NCI-H774 (cell line): ENCODE measurements at places on chromosomes 13 and 19.

DNA sequence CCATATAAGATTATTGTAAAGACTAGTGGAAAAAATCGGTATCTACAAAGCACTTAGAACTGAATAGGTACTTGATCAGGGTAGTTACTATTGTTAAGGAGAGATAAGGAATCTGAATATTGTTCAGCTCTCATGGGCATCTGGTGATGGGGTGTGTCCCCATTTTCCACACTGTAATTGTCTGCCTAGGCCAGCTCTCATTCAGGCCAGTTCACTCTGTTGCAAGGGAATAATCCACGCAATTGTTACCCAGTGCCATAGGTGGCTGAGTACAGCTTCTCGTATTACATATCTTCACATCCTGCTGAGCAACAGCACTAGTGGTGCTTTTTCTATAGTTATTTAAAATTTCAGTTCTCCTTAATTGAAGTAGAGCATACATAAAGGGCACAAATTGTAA lies 45.6 kb upstream of the C13orf42 start:
- DNase-seq, result no peak

GRCh38 chr19:20667281-20667680 lies 5.9 kb upstream of the ZNF626 start:
- no peak for DNase-seq

- DNase-seq, result peak; percentile 88
These were observed at the start of gene NACC1 for GRCh38 chr19:13117772-13118423. TSS of gene NACC1 (plus strand) at chr19:13118264. CDS start at chr19:13135208, 16,944 bp downstream.

- no peak for DNase-seq
These were observed 117.4 kb downstream of the ESD start for GRCh38 chr13:46679369-46680120.

- peak; percentile 81 for DNase-seq
These were observed 5.5 kb downstream of the C2CD4C start for GRCh38 chr19:403221-404027.

DNA sequence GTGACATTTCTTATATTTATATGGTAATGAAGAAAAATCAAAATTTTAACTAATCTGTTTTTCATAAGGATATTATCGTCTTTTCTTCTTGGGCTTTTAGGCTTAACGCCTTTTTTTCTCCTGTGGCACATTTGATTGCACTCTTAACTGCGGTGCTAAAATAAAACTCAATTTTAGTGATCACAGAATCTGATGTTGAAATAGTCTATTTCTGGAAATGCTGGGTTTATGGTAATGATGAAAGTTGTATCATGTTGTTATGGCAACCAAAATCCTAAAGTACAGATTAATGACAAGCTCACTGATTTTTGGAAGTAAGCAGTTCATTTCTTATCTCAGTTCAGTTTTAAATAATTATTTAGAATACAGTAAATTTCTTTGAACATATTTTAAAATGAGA lies 85.3 kb downstream of the COG6 start:
- no peak for DNase-seq

GRCh38 chr13:47094734-47095434 lies 198.0 kb upstream of the HTR2A start:
- no peak for DNase-seq

- no peak for DNase-seq
These were observed 138.3 kb upstream of the RFC3 start for GRCh38 chr13:33679658-33680012.

DNA sequence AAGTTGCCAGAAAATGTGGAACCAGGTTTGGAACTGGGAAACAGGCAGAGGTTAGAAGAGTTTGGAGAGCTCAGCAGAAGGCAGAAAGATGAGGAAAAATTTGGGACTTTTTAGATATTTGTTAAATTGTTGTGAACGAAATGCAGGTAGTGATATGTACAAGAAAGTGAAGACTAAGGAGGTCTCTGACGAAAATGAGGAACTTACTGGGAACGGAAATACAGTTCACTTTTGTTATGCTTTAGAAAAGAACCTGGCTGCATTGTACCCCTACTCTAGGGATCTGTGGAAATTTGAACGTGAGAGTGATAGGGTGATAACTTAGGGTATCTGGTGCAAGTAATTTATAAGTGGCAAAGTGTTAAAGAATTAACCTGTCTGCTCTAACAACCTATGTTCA lies 632.4 kb downstream of the SLITRK5 start:
- no peak for DNase-seq

DNA sequence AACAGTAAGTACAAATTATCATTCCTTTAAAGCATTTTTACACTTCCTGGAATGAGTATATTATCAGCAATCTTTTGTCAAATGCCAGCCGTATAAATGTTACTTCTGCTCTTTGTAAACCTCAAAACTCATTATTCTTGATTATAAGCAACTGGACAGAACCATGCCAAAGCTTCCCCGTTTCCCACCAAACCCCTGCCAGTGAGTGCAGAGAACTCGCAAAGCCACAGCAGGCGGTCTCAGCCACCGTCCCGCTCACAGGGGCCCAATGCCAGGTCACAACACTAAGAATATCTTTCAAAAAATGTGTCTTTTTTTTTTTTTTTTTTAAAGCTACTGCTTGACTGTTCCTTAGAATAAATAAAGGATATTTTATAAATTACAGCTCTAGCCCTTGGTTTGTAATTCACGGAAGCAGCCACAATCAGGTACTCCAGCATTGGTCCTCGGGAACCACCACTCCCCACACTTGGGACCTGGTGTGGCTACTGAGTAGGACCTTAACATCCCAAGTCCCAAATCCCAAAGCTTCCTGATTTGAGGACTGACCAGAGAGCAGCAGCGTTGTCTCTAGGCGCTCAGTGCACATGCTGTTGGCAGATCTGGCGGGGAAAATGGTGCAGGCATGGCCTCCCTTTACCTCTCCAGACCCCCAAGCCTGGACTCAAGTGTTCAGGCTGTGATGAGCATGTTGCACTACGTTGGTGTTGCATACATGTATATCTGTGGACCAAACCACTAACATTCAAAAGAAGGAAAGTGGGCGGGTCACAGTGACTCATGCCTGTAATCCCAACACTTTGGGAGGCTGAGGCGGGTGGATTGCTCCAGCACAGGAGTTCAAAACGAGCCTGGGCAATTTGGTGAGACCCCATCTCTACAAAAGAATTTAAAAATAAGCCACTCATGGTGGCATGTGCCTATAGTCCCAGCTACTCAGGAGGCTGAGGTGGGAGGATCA lies 19.0 kb downstream of the KCTD15 start:
- no peak for DNase-seq

GRCh38 chr13:59346999-59347723 lies 816.6 kb downstream of the DIAPH3 start:
- no peak for DNase-seq

DNA sequence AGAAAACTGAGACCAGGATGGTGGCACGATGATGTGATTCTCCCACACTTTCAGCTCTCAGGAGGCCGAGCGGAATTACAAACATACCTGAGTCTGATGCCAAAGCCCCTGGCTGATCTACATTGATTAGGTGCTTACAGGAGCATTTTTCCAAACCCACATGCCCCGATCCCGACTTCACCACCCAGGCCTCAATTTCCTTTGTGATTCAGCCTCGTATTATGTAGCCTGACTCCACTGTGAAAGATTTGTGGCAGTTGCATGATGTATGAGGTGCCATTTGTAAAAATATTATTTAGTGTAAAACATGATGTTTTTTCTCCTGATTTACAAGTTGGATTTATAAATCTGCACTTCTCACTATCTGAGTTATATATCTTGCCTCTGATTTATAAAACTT lies 118.0 kb downstream of the TSHZ3 start:
- DNase-seq, result no peak

DNA sequence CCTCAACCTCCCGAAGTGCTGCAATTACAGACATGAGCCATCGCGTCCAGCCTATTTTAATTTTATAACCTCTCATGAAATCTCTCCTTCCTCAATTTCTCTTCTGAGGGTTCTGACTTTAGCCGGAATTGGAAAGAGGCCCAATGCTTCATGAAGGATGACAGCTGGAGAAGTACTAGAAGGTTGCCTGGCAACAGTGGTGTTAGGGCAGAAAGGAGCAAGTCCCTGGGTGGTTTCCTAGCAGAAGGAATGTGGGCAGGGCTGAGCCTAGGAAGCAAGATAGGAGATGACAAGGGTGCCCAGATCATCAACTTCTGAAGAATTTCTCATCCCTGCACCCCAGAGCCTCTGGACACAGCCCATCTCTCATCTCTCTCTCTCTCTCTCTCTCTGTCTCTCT lies 25.8 kb downstream of the CACNG6 start:
- no peak for DNase-seq

GRCh38 chr19:41624515-41624914 lies 2.4 kb downstream of the CEACAM4 start:
- DNase-seq, result no peak

- peak; percentile 35 for DNase-seq
These were observed 99.6 kb downstream of the ZNF429 start for GRCh38 chr19:21604951-21605476.

- DNase-seq, result no peak
These were observed 465.7 kb downstream of the TBC1D4 start for GRCh38 chr13:75016225-75016624.

DNA sequence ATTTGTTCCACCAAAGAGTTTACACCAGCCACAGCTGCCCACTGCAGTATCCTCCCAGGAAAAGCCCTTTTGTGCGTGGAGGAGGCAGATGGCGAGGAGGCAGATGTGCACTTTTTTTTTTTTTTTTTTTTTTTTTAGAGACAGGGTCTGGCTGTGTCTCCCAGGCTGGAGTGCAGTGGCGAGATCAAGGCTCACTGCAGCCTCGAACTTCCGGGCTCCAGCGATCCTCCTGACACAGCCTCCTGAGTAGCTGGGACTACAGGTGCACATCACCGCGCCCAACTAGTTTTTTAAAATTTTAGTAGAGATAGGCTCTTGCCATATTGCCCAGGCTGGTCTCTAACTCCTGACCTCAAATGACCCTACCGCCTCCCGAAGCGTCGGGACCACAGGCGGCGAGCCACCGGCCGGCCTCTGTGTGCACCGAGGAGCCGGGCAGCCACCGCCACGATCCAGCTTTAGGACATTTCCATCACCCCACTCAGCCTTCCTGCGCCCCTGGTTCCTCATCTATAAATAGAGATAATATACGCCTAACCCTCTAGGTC lies 563 bp upstream of the PDCD5 start:
- no peak for DNase-seq

- DNase-seq, result no peak
These were observed 148.6 kb upstream of the SOX21 start for GRCh38 chr13:94860981-94861407.

DNA sequence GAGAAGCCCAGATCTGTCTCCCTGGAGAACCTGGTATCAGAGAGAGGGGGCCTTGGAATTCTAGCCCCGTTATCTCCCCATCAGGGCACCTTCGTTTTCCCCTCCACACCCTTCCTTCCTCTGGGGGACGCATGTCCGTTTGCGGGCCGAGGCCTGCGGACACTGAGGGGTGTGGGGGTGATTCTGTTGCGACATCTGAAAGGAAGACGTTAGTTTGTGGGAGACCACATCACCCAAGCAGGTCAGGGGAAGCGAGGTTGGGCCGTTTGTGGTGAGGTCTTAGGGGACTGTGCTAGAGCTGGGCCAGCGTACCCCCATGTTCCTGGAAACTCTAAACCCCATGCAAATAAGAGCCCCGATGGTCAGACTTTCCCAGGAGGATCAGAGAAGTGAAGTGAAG lies 3.7 kb upstream of the HSH2D start:
- DNase-seq, result no peak

- no peak for DNase-seq
These were observed 12.5 kb downstream of the CRTC1 start for GRCh38 chr19:18696023-18696422.

- DNase-seq, result no peak
These were observed 8.4 kb upstream of the COG3 start for GRCh38 chr13:45456196-45456972.

- DNase-seq, result no peak
These were observed 10.5 kb downstream of the MYO9B start for GRCh38 chr19:17086120-17086519.

- DNase-seq, result no peak
These were observed 43.4 kb upstream of the MED4 start for GRCh38 chr13:48138270-48138669.

GRCh38 chr13:63864171-63864902 lies 2448.7 kb upstream of the PCDH20 start:
- no peak for DNase-seq

GRCh38 chr13:39600766-39601165 lies 2.2 kb downstream of the LHFPL6 start:
- DNase-seq, result no peak

GRCh38 chr19:51359294-51359693 lies 6.9 kb downstream of the ETFB start:
- no peak for DNase-seq

DNA sequence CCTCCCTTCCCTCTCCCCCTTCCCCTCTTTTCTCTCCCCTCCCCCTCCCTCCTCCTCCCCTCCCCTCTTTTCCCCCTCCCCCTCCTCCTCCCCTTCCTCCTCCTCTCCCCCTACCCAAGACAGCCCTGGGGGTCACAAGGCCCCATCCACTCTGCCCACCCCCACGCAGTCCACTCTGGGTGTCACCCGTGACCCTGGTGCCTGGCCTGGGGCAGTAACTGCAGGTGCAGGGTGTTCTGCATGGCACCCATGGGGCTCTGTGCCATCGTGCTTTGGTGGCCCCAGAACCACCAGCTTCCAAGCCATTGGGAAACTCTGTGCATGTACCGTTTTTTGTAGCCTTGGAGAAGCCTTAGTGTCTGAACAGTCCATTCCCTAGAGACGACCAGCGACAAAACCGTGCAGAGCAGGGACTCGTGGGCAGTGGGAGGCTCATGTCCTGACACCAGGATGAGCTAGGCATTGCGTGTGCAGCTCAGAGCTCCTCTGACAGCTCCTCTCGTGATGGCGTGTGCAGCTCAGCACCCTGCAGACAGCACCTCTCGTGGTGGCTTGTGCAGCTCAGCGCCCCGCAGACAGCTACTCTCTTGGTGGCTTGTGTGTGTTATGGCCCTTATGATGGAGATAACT lies 43.7 kb upstream of the F7 start:
- DNase-seq, result no peak

GRCh38 chr13:97057176-97057575 lies 62.9 kb upstream of the OXGR1 start:
- DNase-seq, result no peak

- DNase-seq, result no peak
These were observed 166.8 kb downstream of the PDS5B start for GRCh38 chr13:32752997-32753606.
